ENCODE measurements at places on chromosomes 5 and 9. TPM values are rescaled to one million over a fixed set of nuclear protein-coding genes. Genes with fewer than 3 reads are reported as not detected.

Gene NUTM2F
- total RNA-seq: not detected

- no peak for DNase-seq
Measured at GRCh38 chr5:155616779-155617392, 603.3 kb downstream of the KIF4B start.

GRCh38 chr5:61626639-61627282 lies 294.7 kb downstream of the ZSWIM6 start:
- no peak for DNase-seq

DNA sequence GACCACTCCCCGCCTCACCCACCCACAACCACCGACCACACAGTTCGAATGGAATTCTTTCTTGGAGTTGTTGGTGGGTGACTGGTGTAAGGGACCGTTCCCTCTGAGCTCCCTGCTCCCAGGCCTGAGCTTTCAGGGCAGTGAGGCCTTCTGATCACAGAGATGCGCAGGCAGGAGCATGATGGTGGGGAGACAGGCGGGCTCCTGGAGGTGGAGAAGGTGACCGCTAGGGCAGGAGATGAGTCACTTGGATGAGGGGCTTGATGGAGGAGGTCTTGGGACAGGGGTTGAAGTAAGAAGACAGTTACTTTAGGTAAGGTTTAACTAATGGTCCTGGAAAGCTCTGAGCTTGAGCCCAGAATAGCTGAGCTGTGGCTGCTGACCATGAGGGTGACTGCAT lies 88.5 kb downstream of the HSPA4 start:
- DNase-seq: no peak

DNA sequence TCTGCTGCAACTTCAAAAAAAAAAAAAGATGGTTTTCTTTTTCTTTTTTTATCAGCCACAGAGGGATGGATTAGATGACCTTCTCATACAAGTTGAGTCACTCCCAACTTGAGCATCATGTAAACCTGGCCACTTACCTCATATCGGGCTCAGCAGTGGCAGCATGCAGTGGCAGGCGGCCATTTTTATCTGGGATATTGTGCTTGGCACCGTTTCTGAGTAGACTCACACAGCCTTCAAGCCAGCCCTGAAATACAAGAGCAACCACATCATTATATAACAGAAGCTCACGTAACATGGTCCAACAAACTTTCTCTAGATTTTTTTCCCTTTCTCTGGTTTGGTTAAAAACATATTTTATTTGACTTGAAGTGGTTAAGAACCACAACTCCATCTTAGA lies 62.6 kb downstream of the ANKRD55 start:
- no peak for DNase-seq

GRCh38 chr9:7186175-7186574 lies 428.4 kb downstream of the KDM4C start:
- no peak for DNase-seq

DNA sequence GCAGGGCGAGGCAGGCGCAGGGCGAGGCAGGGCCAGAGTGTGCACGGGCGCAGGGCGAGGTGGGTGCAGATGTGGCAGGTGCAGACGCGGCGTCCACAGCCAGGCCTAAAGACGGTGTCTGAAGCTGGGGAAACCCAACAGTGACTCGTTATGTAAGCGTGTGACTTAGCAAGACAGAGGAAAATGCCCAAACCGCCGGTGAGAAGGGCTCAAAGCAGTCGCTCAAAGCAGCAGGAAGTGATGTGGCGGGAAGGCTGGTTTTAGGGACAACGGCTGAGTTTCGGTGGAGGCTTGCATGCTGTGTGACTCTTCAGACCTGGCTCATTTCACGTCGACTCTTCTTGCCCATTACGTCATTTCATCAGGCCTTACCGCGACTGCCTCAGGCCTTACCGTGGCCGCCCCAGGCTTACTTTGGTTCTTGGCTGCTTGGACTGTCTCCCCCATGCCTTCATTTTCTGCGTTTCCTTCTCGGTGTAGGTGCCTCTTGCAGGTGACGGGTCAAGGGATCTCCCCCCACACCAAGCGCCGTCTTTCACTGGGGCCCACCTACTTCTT lies 50.5 kb upstream of the EXOC3 start:
- no peak for DNase-seq
